Endothelial cell (in vitro differentiated cells): ENCODE measurements at places on chromosomes 3 and 15. TPM values are rescaled to one million over a fixed set of nuclear protein-coding genes. Genes with fewer than 3 reads are reported as not detected.

The GPR87 gene
- 2.0 TPM for total RNA-seq

The SERINC4 gene
- total RNA-seq: not detected

The GRAMD2A gene
- 0.31 TPM for total RNA-seq

The CPNE4 gene
- total RNA-seq: 0.41 TPM

The CDHR4 gene
- total RNA-seq: 1.1 TPM

GRCh38 chr3:144810160-144810559 is 838.5 kb downstream of the DIPK2A start:
- no peak for DNase-seq

- peak; percentile 70 for DNase-seq
Measured at GRCh38 chr3:163056874-163057497, 1560.4 kb downstream of the OTOL1 start.

DNA sequence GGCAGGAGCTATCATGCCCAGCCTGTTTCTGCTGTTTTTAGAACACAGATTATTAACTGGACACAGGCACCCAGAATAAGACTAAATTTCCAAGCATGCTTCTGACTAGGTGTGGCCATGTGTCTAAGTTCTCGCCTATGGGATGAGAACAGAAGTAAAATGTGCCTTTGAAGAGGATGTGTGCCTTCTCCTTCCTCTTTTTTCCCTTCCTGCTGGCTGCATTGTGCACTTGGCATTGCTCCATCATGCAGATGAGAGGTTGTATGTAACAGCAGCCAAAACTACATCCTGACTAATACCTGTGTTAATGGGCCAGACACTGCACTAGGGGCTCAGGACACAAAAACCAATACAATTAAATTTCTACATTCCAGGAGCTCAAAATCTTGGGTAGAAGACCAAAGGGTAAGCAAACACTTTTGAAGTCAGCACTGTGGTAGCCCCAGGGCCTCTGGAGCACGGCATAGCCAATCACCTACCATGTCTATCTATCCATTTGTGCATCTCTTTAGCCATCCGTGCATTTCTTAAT is 40.9 kb upstream of the RNU6-1 start:
- no peak for DNase-seq

- DNase-seq: no peak
Measured at GRCh38 chr3:102510663-102511062, 75.8 kb downstream of the ZPLD1 start.

GRCh38 chr3:195180490-195181112 is 90.4 kb downstream of the XXYLT1 start:
- peak; percentile 33 for DNase-seq

DNA sequence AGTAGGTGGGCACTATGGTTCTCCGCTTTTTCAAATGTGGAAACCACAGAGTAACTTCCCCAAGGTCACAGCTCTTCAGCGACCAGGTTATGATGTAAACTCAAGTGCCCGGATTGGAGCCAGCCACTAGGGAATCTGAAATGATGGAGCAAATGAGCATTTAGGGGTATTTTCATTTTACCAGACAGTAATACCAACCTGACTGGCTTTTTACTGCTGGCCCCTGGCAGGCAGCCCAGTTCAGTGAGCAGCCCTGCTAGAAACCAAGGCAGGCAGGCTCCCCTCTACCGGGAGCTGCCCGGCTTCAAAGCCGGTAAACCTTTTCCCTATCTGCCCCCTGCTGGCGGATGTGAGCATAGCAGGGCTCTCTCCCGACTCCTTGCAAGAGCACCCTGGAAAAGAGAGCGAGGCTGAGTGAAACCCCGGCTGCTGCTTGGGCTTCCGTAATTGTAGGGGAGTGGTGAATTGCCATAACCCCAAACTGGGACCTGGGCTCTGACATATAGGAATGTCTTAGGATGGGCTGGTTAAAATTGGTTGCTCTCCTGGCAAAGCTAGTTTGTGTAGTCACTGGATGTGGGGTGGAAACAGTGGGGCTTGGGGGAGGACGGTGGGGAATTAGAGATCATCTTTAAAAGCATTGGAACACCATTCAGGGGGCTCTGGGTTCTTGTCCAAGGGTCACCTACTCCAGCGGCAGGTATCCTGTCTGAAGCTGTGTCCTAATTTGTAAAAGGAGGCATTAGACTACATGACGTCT is 98.0 kb upstream of the TNFAIP8L3 start:
- peak; percentile 94 for DNase-seq

DNA sequence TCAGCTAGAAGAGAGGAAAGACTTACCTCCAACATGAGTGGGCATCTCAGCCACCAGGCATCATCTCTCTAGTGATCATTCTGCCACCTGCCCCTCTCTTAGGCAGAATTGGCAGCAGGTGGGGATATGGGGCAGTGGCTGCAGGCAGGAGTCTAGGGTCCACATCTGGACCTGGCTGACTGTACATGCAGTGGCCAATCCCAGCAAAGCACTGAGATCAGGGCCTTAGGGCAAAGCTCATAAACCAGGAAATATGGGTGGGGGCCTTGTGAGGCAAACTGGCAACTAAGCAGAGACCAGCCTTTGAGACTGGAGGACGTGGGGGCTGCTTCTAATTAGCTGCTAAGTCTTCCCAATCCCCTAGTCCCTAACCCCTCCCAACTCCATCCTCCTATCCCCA is 12.9 kb downstream of the POMGNT2 start:
- no peak for DNase-seq

GRCh38 chr3:150830094-150830681 is 67.2 kb upstream of the SIAH2 start:
- no peak for DNase-seq

DNA sequence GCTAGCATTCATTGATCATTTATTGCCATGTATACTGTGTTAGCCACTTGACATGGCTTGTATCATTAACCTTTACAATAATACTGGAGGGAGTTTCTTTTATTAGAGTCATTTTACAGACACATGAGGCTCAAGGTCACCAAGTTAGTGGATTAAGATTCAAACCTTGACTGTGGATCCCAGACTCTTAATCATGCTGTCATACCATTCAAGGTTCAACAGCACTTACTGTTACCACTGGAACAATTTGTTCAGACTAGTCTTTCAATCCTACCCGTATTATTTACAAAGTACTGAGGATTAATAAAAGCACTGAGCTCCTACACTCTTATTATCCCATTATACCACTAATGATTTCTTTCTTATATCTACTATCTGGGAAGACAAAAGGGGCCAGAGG is 1.2 kb downstream of the COX17 start:
- DNase-seq: no peak

DNA sequence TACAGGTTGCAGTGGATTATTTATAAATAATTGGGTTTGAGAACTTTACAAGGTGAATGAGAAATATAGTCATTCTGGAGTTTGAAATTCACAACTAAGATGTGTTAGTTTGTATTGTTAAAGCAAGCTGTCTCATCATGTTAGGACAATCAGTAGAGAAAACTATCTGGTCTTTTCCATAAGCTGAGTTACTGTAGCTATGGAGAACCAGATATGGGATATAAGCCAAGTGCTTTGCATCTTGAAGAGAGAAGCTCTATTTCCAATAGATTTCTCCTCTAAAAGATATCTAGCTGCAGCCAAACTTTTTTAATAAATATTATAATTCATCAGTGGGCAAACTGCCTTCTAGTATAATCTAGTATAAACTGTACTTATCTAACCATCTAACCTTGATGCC is 11.3 kb downstream of the P3H2 start:
- no peak for DNase-seq

DNA sequence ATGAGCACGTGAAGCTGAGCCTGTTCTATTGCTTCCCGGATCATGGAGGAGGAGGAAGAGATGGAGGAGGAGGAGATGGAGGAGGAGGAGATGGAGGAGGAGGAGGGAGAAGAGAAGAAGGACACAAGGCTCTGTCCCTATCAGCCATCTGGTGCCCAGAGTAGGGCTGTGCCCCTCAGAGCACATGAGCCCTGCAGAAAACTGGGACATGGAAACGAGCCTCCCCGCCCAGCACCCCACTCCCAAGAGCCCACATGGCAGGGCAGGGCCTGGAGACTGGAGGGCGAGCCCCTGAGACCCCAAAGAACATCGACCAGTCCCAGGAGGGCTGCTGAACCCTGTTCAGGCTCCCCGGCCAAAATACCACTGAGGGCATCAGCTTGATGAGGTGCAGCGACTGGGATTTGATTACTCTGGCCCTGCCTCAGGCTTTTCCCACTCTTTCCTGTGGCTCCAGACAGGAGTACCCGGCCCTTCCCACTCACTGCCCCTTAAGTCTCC is 285.6 kb downstream of the UACA start:
- no peak for DNase-seq

DNA sequence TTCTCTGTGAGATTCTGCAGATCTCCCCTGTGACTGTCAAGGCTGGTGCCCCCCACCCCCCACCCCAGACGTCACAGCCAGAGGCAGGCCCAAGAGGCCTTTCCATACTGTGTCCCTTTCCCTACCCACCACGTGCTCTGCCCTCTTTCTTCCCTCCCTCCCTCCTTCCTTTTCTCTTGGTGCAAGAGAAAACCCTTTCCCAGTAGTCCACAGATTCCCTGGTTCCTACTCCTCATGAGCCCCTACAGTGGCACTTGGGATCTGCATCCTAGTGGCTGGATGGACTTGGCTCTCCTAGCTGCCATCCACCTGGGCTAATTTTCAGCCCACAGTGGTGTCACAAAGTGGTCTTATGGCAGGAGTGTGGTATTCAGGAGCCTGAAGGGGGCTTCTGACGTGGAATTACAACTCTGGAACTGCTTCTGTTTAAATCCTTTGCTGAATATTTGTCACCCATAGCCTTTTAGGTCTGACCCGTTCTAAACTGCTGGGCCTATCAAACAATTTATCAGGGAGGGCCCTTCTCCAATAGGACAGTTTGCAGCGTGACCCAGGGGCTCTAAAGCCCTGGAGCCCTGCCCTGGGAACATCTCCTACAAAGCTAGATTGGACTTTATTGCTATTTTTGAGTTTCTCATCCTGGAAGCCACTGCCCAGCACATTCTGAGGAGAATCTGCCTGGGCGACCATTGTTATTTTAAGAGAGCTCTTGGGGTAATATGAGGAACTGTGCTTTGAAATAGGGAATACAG is 35.3 kb downstream of the KLF13 start:
- no peak for DNase-seq
